ENCODE measurements at places on chromosomes 5 and 9. TPM values are rescaled to one million over a fixed set of nuclear protein-coding genes. Genes with fewer than 3 reads are reported as not detected.

The GDNF gene
- not detected for total RNA-seq

The GABBR2 gene
- 9.2 TPM for total RNA-seq

The DMRT3 gene
- total RNA-seq, result not detected

The NCS1 gene
- total RNA-seq, result 77.4 TPM

The LOX gene
- 79.1 TPM for total RNA-seq

The ANKRD34B gene
- total RNA-seq, result not detected

The FOXD4L4 gene
- 0.15 TPM for total RNA-seq

The ACER2 gene
- total RNA-seq, result 7.3 TPM

The PPP2R2B gene
- not detected for total RNA-seq

The CCDC192 gene
- total RNA-seq, result not detected

The NTRK2 gene
- 0.05 TPM for total RNA-seq

The ADAMTS6 gene
- 43.4 TPM for total RNA-seq

The ZFP37 gene
- total RNA-seq, result 1.6 TPM

The TEK gene
- 38.9 TPM for total RNA-seq

The SLC6A7 gene
- total RNA-seq, result not detected

The COMMD10 gene
- 27.0 TPM for total RNA-seq

The PCDHGB6 gene
- 4.8 TPM for total RNA-seq

The LRRC26 gene
- total RNA-seq, result not detected

The FUT7 gene
- not detected for total RNA-seq

The OR5C1 gene
- total RNA-seq, result not detected

The TUSC1 gene
- 12.1 TPM for total RNA-seq

The HSPA9 gene
- 192 TPM for total RNA-seq

The PAXX gene
- total RNA-seq, result 35.0 TPM

The NSA2 gene
- total RNA-seq, result 72.4 TPM

The NACC2 gene
- total RNA-seq, result 27.1 TPM

The IRX2 gene
- not detected for total RNA-seq

The CHSY3 gene
- total RNA-seq, result 6.8 TPM

The PTPN3 gene
- not detected for total RNA-seq

The BTNL3 gene
- total RNA-seq, result not detected

The SURF4 gene
- total RNA-seq, result 230 TPM

The ADAMTSL1 gene
- 18.4 TPM for total RNA-seq

The LTC4S gene
- 0.95 TPM for total RNA-seq

The DMRT2 gene
- not detected for total RNA-seq
